Tibial nerve (tissue), 4 donors: ENCODE measurements at places on chromosomes 1 and 21.

DNA sequence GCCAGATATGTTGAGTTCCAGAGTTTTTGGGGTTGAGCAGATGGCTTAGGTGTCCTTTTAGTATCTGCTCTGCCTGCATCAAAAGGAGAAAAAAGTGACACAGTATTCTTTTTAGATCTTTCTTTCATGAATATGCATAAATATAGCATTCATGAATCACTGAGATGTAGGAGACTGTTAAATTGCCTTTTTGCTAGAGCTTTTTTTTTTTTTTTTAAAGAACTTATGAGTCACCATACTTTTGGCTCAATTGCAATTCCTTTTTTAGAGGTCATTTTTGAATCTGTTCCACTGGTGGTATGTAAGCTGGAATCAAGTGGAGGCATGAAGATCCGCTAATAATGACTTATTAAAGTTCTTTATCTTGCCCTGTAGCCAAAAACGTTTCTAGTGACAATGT is 480.9 kb upstream of the ZRANB2 start:
- no peak for DNase-seq

GRCh38 chr1:173020138-173020750 is 30.5 kb downstream of the TNFSF18 start:
- no peak for DNase-seq

DNA sequence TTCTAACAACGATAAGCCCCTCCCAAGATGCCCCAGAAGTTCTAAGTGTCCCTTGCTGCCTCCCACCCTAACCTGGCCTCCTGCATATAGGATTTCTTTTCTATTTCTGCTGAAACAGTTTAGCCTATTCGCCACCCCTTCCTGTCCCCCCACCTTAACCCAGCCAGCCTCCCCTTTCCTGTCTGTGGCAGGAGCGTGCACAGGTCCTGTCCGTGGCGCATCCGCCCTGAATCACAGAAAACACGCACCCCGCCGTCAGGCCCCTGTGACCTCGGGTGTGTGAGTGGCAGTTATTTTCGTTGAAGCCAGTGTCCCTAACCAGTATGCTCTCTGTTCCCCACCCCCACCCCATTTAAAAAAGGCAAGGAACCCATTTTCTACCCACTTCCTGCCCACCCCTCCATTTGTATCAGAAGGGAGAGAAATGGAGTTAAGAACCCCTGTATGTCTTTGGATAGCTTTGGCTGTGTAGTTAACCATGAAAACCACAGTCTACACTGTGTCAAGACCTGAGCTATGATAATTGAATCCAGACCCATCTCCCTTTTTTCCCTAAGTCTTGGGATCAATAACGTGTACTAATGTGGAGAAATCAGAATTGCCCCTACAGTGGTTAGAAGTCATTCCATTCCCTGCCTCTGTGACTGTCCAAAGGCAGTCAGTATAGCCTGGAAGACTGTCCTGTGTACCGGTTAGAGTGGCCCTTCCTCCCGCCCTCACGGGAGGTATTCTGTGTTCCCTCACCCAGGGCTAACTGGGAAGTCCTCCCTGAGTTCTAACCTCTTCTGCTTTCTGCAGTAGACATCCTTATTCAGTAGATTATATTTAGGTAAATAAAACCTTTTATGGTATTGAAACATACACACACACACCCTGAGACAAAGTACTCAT is 1.8 kb downstream of the PLEKHO1 start:
- no peak for DNase-seq

GRCh38 chr1:52599236-52599635 is 2.9 kb upstream of the GPX7 start:
- no peak for DNase-seq

GRCh38 chr1:84781946-84782771 is 91.9 kb upstream of the SSX2IP start:
- peak; percentile 50 for DNase-seq

DNA sequence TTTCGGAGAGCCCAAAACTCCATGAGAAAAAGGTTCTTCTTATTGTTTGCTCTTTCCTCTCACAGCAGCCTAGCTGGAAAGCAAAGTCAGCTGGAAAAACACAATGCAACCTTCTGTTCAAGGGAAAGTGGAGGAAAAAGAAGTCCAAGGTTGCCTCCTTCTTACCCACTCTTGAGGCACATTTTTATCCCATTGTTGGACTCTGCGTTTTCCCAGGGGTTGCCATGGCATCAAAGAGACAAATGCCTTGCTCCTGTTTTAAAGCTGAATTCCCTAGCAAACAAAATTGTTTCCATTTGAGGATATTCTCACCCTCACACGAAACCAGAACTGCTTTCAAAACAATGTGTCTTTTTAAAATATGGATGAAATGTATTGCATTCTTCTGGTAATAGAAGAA is 45.1 kb upstream of the PALMD start:
- DNase-seq, result no peak

- DNase-seq, result no peak
These were observed 24.6 kb upstream of the CGN start for GRCh38 chr1:151486557-151486956.

GRCh38 chr1:32998064-32998463 is 33.5 kb upstream of the RNF19B start:
- DNase-seq, result no peak

DNA sequence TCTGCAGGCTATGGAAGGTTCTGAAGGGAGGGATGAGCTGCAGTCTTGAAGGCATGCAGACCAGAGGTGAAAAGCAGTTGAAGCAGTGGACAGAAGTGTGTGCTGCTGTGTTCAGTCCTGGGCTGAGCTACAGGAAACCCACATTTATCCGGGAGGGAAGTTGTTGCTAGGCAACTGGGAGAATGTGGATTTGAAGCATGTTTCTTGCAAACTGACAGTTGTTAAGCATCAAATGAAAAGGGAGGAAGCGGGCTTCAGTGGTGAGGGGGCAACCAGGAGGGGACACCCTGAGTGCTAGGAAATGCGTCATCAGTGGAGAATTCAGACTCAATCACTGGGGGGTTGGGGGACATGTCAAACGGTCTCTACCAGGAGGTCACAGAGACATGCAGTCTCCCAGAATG is 28.7 kb downstream of the ABCA4 start:
- no peak for DNase-seq

GRCh38 chr1:33384040-33384812 is 46.7 kb downstream of the PHC2 start:
- DNase-seq, result no peak

GRCh38 chr1:153760440-153760839 is 14.8 kb upstream of the SLC27A3 start:
- no peak for DNase-seq

GRCh38 chr1:205575294-205575885 is 56.4 kb downstream of the ELK4 start:
- no peak for DNase-seq

GRCh38 chr1:174344162-174344561 is 103.6 kb upstream of the GPR52 start:
- DNase-seq, result no peak

GRCh38 chr1:100239961-100240360 is 9.7 kb downstream of the DBT start:
- DNase-seq, result no peak

DNA sequence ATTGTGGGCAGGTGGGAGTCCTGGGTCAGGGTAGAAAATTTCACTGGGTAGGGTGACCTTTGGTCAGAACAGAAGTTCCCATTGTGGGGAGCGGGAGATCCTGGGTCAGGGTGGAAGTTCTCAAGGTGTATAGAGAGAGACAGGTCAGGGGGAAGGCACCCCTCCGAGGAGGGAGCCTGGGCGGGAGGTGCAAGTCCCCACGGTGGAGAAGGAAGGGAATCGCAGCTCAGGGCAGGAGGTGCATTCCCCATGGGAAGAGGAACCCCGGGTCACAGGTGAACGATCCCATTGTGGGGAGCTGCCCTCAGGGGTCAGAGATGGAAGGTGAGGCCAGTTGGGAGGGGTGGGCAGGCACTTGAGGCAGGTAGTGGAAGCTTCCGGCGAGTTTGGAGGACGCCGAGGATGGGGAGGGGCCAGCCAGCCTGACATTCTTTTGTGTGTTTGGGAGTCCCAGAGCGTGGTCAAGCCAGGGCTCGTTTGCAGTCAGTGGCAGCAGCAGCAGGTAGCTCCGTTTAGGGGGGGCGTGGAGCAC is 637 bp downstream of the LYPLA2 start:
- no peak for DNase-seq

DNA sequence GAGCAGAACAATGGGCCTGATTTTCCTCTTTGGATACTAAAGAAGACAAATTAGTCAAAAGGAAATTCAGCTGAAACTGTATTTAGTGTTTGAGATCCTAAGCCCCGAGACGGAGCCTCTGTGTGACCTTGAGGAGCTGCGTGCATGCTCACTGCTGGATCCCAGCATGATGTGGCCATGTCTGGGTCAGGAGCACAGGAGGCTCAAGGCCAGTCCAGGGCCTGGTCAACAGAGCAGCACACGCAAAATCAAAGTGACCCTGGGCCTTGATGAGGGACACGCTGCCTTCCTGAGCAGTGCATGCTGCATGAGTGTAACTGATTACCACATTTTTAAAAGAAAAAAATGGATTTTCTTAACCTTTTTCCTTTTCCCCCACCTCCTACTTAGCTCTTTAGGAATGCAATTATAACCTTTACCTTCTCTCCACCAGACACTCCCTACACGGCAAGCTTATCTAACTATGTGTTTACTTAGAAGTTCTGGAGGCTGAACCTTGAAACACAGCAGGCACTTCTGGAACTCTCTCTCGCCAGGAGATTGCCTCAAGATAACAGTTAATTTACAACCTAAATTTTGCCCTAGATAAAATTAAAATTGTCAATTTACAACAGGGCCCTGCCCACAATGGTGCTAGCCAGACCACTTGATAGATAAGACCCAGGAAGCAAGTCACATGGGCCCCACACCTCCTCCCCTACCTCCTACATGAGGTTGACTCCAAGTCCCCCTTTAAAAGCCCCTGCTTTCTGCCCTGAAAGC is 144.6 kb downstream of the LRIG2 start:
- no peak for DNase-seq

DNA sequence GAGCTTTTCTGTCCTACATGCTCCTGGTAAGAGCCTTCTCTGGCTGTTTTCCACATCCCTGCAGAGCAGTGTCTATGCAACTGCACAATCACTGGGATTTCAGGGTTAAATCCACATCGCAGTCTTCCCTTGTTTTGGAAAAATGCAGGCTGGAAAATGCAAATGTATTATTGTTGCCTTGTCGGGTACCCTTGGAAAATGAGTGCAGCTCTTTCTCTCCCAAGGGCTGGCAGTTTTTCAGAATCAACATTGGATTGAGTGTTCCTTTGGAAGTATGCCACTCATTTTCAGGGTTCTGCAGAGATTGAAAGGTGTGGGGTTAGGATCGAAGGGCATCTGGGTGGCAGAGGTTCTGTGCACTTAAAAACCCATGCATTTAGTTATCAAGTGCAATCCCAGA is 3.2 kb downstream of the NOS1AP start:
- no peak for DNase-seq

DNA sequence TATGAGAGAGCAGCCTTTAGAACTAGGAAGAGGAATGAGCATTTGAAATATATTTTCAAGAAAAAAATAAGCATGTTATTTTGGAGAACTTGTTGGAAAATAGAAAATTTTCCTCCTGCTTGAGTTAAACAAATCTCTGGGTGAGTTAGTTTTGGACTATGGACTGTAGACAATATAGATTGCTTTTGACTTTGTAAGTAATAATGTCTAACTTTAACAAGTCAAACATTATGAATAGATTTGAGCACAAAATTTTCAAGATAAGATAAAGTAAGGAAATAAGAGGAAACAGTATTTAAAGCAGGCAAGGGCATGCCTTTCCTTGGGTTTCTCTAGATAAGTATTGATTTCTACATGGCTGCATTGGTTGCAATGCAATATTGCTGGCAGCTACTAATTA is 360.8 kb downstream of the LMO4 start:
- DNase-seq, result no peak

- DNase-seq, result no peak
These were observed 29.1 kb downstream of the SKI start for GRCh38 chr1:2257245-2257627.

GRCh38 chr1:247415423-247416361 is at the start of gene NLRP3:
Gene NLRP3, plus strand, starts transcription at chr1:247416173. Its CDS starts 2,628 bp downstream, at chr1:247418801.
- DNase-seq, result peak; percentile 21

GRCh38 chr1:214280386-214281020 is 456 bp upstream of the SMYD2 start:
- DNase-seq, result peak; percentile 27

DNA sequence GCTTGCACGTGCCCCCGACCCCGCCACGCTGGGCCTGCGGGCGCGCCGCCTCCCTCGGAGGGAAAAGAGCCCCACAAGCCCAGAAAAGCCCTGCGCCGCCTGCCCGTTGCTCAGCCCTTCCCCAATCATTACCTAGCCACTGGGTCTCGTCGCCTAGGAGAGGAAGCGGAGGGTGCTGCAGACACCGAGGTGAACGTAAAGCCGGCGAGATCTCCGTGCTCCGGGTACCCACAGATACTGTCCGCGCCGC is at the start of gene ENO1:
TSS of gene ENO1 (minus strand) at position 239 of the 250 bp plus-strand sequence. CDS start 3,778 bp downstream, outside the sequence.
- no peak for DNase-seq

- no peak for DNase-seq
These were observed 27.4 kb downstream of the C1orf116 start for GRCh38 chr1:207004931-207005830.

DNA sequence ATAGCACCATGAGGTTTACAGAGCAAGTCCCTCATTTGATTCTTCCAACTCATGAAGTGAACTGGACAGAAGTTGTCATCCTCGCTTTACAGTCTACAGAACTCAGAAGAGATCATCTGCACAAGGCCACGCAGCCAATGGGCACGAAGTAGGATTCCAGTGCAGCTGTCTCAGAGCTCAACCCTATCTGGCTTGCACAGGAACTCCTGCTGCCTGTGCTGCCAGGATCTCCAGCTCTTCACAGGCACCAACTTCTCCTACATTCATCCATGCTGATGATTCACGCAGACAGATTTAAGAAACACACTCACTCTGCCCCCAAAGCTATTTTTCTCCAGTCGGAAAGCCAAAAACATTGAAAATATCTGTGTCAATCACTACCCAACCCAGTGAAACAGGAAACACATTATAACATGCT is 157.0 kb downstream of the RERE start:
- DNase-seq, result peak; percentile 20

DNA sequence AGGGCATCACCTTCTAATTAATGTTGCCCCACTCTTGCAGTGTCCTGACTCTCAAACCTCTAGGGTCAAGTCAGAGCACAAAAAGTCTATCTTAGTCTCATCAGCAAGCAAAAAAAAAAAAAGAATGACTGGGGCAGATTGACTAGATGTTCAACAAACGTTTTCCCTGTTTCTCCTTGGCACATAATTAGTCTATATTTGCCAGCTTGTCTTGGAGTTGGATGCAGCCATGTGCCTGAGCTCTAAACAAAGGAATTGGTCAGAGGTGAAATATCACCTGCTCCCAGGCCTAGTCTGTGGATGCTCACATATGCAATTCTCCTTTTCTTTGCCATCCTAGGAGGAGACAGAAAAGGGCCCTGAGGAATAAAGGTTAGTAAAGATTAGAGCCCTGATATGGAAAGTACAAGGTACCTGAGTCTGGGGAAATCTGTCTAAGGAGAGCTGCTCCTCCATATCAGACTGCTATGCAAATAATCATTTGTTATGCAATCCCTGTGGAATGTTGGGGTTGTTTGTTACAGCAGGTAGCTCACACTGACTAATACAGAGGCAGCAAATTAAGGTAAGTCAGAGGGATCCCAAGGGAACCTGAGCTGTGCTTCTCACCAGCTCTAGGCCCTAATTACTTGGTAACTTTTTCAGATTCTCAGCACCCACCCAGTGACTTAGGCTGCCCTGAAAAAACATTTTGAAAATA is 130.8 kb downstream of the BRINP2 start:
- no peak for DNase-seq

GRCh38 chr1:39940253-39940652 is 14.7 kb upstream of the MFSD2A start:
- no peak for DNase-seq

GRCh38 chr21:34892209-34892608 is 156.9 kb downstream of the RUNX1 start:
- DNase-seq, result no peak
